ENCODE measurements at places on chromosomes 11 and 22.
A peak's percentile ranks its signal among the peaks of the same experiment; 100 is the strongest.

GRCh38 chr11:2797741-2798361 is 87.7 kb downstream of the CDKN1C start:
- peak; percentile 7 for DNase-seq

- no peak for DNase-seq
These were observed 273.2 kb downstream of the KIRREL3 start for GRCh38 chr11:126727381-126727780.

GRCh38 chr11:27296497-27296896 is 66.5 kb downstream of the CCDC34 start:
- DNase-seq: no peak

GRCh38 chr11:131041331-131042040 is 125.2 kb upstream of the SNX19 start:
- DNase-seq: no peak

GRCh38 chr11:92941676-92942571 is 27.5 kb upstream of the MTNR1B start:
- no peak for DNase-seq

DNA sequence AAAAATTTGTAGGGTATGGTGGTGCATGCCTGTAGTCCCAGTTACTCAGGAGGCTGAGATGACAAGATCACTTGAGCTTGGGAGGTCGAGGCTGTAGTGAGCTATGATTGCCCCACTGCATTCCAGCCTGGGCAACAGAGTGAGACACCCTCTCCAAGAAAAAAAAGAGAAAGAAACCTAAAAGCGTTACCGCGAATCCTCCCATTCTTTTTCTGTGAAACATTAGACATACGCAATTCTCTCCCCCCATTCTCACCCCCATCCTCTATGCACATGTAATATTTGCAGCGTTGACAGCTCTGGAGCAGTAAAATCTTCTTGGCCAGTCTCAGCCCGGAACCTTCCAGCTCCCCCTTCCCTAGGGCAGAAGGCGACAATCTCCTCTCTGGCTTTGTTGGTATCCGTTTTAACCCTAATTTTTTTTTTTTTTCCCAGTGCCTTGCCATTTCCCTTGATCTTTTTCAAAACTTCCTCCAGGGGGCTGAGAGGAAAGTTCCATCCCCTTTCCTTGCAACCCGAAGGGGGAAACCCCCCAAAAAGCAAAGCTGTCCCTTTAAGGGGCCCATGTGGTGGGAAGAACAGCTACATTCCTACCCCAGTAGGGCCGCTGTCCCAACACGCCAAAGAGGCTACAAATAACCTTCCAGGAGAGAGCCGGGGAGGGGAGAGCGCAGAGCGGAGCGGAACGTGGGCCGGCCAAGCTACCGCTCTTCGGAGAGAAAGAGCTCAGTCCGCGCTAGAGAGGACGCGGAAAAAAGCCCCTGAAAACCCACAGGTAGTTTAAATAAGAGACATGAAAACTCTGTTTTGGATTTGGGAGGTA is 1.9 kb downstream of the LRP4 start:
- DNase-seq: peak; percentile 70

GRCh38 chr22:45966895-45967365 is 10.0 kb downstream of the WNT7B start:
- DNase-seq: no peak

DNA sequence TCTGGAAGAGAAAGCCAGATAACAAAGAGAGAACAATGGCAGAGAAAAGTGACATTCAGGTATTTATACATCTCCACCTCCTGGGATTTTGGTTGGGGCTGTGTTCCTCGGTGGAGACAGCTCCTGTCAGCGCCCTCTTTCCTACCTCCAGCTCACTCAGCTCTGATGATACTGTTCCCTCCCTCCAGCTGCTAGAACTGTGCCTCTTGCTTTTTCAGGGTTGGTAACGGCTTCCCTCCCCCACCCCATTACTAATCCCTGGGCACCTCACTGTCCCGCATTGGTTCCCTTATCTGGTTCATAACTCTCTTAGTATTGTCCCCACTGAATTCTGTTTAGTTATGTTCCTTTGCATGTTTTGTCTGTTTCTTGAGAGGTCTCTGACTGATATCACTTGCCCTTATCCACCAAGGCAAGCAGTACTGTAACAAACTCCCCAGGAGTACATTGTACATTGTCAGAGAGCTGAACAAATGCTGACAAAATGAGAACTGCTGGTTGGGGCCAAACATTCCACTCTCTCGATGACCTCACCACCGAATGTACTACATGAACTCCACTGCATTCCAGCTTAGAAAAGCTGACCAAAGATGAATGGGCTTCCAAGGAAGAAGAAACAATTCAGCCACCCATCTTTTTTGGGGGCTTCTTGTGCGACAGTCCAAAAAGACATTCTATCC is 5.7 kb upstream of the FBXO3 start:
- DNase-seq: no peak

DNA sequence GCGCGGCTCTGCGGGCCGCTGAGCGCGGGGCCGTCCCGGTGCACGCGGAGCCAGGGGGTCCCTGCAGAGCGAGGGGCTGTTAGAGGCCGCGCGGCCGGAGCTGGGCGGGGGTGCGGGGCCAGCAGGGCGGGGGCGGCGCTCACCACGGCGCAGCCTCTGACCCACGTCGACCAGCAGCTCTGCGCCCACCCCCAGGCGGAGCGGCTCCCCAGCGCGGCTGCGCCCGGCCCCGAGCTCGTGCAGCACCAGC is 385 bp upstream of the SCO2 start:
- no peak for DNase-seq

DNA sequence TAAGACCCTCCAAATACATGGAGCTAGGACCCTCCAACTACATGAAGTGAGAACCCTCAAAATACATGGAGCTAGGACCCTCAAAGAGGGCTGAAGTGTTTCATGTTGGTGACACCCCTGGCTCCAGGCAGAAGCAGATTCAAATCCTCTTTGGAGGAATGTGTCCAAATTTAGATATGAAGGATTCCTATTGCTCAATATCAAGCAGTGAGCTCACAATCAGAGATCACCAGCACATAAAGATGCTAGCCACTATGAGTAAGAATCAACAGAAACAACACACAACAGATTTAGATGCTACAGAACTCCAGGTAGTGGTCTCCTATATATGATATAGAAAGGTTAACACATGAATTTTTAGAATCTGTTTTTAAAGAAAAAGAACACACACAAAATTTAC is 11.2 kb upstream of the RAB3IL1 start:
- no peak for DNase-seq

GRCh38 chr22:49427341-49427740 is 400.3 kb downstream of the BRD1 start:
- no peak for DNase-seq

- no peak for DNase-seq
These were observed 58.1 kb downstream of the DDI1 start for GRCh38 chr11:104094576-104094975.

GRCh38 chr11:88410656-88411055 is 73.1 kb upstream of the CTSC start:
- DNase-seq: no peak

DNA sequence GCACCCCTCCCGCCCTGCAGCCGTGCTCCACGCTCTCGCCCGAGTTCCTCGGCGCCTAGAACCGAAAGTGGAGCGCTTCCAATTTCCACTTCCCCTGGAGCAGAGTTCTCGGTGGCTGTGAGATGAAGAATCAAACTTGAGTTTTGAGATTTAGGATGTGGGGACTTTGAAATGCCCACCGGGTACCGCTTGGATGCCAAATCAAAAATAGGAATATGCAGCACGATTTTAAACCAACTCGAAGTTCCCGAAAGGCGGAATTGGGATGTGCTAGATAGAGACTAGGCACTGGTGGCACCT is 569 bp downstream of the POLA2 start:
- DNase-seq: no peak

DNA sequence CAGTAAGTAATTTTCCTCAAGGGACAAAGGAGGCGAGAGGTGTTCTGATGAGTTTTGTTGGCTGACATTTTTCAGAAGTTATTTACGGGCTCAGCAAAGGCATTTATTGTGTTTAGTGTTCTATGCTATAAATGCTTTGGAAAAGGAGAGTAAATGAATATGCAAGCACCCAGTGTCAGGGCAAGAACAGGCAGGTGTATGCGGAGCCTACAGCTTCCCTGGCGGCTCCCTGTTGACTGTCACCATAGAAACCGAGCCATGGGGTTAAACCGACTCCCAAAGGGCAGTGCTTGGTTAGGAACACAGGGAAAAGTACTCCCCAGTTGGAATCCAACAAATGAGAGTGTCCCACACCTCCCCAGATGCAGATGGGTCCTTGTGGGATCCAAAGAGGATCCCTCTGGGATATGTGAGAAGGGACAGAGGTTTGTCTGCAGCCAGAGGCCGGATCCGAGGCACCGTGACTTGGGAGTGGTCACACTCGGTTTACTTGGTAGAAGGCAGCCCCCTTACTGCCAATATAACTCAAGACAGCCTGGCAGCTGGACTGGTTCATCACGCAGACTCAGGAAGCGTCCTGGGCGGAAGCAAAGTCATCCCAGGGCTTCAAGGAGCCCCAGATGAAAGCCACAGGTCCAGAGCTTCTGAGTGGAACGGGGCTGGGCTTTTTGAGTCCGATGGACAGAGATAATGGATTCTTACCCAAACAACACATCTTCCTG is 329.7 kb downstream of the CTTN start:
- DNase-seq: no peak

DNA sequence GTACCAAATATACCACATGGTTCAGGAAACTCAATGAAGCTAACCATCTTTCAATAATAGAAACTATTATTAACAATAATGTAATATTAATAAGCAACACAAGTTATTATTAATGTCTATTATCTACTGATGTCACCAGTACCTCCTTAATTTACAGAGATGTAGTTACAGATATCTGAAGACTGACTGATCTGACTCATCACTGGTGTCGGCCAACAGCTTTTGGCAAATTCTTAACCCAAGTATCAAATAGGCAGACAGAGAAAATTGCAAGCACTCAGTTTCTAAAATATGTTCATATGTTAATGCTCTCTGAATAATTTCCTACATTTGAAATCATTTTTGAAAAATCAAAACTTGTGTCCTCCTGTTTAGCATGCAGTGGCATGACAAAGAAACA is 100.4 kb upstream of the DDI1 start:
- no peak for DNase-seq

DNA sequence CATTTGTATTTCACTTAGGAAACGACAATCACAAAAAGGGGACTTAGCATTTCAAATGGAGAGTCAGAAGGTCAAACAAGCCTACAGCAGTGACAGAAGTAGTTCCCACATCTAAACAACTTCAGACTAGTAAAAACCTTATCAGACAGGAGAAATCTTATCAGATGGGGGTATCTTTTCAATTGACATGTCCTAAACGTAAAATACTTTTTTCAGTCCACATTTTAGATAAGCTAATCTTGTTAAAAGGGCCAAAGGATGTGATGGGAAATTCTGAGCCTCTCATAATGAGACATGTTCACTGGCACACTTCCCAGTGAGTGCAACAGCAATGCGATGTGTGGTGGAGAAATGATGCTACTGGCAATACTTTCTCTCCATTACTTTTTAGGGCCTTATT is 2.4 kb downstream of the MAPK1 start:
- DNase-seq: no peak

GRCh38 chr11:32829680-32830412 is at the start of gene PRRG4:
TSS of gene PRRG4 (plus strand) at chr11:32829927. CDS start at chr11:32830530, 603 bp downstream.
- peak; percentile 71 for DNase-seq

DNA sequence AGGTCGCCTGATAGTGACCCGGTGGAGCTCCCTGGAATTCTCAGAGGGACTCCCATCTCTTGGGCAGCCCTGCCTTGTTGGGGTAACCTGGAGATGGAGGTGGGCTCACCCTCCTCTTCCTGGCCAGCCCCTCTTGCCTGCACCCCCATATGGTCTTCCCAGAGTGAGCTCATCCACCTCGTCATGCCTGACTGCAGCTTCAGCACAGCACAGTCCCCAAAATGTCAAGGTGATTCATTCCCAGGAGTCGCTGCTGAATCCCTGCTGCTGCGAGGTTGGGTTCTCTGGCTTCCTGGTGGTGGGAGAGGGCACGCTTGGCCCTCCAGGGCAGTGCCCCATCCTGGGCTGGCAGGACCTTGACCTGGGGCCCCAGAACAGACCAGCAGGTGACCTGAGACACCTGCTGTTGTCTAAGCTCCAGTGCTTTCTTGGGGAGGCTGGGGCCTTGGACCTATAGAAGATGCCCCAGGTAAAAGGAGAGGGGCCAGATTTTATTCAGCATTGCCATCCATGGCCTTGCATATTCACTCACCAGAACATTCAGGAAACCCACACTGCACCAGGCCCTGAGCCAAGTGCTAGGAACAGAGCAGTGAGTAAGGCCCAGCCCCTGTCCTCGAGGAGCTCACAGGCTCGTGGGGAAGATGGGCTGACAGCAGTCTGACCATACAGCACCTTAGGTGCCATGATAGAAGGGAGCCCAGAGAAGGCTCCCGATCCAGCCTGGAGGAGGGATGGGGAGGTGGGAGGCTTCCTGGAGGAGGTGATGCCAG is 72.9 kb downstream of the CACNA1I start:
- no peak for DNase-seq

GRCh38 chr22:45203150-45203951 is 37.3 kb downstream of the KIAA0930 start:
- DNase-seq: no peak

- no peak for DNase-seq
These were observed 37.1 kb upstream of the CREB3L1 start for GRCh38 chr11:46240371-46240770.

DNA sequence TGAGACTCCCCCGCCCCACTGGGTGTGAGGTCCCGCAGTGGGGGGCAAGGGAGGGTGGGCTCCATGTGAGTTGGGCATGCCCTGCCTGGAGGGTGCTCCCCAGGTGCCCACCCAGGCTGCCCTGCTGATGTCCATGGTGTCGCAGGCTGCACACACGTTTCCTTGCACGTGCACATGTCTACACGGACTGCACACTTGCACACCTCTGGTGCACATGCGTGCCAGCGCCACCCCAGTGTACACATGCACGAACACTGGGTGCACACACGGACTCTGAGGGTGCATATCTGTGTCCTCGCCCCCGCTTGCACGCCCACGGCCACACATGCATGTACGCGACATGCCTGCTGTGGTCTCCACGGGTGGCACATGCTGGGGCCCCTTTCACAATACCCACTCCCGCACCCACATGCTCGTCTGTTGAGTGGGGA is 35.2 kb upstream of the PRODH start:
- DNase-seq: no peak

DNA sequence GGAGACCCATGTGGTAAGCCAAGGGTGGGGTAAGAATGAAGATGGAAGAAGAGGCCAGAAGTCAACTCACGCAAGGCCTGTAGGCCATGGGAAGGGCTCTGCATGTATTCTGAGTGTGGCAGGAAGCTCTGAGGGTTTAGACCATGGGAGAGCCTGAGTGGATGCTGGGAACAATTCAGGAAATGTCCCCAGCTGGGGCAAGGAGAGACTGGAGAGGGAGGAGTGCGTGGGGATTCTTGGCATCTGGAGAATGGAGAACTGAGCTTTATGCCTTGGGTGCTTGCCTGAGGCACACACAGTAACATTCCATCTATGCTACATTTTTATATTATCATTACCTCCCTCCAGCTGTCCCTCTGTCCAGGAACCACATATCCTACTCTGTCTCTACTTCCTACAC is 50.4 kb upstream of the CD82 start:
- DNase-seq: no peak

- no peak for DNase-seq
These were observed 728.0 kb downstream of the DLG2 start for GRCh38 chr11:84899134-84899533.
